ENCODE measurements at places on chromosomes 7 and 10.

DNA sequence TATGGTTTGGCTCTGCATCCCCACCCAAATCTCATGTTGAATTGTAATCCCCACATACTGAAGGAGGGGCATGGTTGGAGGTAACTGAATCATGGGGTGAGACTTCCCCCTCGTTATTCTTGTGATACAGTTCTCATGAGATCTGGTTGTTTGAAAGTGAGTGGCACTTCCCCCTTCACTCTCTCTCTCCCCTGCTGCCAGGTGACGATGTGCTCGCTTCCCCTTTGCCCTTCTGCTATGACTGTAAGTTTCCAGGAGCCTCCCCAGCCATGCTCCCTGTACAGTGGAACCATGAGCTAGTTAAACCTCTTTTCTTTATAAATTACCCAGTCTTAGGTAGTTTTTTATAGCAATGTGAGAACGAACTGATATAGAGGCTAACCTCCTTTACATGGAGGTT lies 16.6 kb downstream of the PLPP4 start:
- DNase-seq = no peak

GRCh38 chr10:127776816-127777215 lies 39.8 kb downstream of the FOXI2 start:
- DNase-seq = no peak

DNA sequence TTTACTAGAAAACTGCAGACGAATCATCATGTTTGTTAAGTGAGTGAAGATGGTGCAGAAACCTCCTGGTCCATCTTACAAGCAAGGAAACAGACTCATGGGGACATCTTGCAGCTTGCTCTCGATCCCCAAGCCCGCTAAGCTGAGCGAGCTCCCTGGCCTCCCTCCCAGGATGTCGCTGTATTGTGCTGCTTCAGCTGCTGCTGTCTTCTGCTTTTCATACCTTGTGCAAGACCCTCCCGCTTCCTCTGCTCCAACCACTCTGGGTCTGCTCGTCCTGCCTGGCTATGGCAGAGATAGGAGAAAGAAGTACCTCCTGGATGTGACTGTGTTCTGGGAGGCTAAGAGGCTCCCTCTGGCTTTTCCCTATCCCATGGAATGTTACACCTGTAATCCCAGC lies 285.2 kb upstream of the FZD8 start:
- no peak for DNase-seq

GRCh38 chr7:110051372-110051771 lies 1039.6 kb upstream of the LRRN3 start:
- DNase-seq = no peak

GRCh38 chr7:117776224-117776623 lies 97.0 kb downstream of the CTTNBP2 start:
- no peak for DNase-seq

GRCh38 chr10:131901181-131901829 lies 497 bp downstream of the PPP2R2D start:
- no peak for DNase-seq

DNA sequence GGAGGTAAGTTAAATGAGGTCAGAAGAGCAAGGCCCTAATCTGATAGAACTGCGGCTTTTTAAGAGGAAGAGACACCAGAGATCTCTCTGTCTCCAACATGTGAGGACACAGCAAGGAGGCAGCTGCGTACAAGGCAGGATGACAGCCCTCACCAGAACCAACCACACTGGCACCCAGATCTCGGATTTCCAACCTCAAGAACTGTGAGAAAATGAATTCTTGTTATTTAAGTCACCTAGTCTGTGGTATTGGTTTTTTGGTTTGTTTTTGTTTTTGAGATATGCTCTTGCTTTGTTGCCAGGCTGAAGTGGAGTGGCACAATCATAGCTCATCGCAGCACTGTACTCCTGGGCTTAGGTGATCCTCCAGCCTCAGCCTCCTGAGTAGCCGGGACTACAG lies 127.2 kb downstream of the DLG5 start:
- no peak for DNase-seq

DNA sequence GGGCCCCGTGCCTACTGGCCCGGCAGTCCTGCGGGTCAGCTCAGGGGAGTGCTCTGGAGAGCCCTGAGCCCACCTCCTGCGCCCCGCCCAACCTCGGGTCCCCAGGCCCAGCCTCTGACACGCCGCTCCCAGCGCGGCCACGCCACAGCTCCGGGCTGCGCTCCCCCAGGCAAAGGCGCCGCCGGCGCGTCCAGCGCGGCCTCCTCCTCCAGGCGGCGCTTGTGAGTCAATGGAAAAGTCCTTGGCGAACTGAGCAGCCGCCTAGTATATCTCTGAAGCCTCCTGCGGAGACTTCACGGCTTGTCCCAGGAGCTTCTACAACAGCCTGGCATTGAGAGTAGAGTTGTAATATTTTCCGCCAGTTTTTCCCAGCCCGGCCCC lies 29.5 kb upstream of the BMS1 start:
- peak; percentile 68 for DNase-seq

DNA sequence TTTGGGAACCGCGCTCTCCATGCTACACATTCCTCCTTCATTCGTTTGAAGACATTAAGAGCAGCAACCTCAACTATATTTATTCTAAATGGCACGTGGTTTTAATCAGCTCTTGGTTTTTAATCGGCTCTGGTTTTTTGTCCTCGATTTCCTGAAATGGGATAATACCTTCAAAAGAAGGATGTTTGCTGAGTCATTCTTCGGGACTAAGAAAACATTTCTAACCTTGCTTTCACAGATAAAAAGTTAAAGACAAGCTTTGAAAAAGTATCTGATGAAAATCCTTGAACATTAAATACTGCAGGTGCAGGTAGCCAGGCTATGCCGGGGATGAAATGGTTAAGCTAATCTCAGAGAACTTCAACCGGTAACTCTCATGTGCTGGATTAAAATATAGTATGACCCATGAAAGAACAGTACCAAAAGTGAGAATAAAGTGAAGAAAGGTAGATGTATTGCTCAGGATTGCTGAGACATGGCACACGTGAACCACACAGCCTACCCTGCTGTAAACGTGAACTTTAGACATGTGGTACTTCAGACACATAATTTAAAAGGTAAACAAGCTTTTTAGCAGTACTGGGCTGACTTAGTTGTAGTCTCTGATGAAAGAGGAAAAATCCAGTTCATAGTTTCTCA lies 89.1 kb downstream of the PTPRN2 start:
- DNase-seq = no peak

DNA sequence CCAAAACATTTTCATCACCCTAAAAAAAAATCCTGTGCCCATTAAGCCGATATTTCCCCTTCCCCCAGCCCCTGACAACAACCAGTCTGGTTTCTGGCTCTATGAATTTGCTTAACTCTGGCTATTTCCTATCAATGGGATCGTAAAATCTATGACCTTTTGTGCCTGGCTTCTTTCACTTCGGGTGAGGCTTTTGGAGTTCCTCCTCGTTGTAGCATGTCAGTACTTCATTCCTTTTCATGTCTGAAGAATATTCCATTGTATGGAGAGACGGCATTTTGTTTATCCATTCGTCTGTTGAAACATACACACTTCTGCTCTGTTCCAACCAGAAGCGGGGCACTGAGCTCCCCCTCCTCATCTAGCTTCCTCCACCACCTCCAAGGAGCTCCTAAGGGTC lies 29.5 kb downstream of the TACC2 start:
- DNase-seq = no peak

- peak; percentile 38 for DNase-seq
Measured at GRCh38 chr7:1225441-1226185, 7.1 kb upstream of the UNCX start.

GRCh38 chr7:47979832-47980181 lies 392 bp upstream of the HUS1 start:
- no peak for DNase-seq

DNA sequence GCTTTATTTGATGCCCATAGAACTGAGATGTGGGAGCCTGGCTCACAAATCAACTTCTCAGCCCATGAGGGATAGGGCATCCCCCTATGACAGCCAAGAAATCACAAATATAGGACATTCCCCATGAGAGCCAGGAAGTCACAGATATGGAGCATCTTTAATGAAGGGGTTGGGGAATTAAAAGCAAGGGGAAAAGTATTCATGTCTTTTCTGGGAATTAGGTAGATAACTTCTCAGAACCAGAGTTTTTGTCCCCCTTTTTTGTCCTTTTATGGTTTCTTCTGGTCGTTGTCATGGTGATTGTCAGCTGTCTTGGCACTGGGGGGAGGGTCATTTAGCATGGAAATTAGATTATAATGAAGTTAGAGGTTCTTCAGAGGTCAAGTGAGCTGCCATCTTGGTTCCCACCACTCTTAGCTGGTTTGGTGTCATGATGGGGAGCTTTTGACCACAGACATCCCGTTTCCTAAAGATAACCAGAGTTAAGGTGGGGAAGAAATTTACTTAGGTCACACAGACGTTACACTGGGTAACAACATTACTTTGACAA lies 56.9 kb downstream of the NOD1 start:
- no peak for DNase-seq

- no peak for DNase-seq
Measured at GRCh38 chr7:82740246-82740848, 296.8 kb upstream of the CACNA2D1 start.

DNA sequence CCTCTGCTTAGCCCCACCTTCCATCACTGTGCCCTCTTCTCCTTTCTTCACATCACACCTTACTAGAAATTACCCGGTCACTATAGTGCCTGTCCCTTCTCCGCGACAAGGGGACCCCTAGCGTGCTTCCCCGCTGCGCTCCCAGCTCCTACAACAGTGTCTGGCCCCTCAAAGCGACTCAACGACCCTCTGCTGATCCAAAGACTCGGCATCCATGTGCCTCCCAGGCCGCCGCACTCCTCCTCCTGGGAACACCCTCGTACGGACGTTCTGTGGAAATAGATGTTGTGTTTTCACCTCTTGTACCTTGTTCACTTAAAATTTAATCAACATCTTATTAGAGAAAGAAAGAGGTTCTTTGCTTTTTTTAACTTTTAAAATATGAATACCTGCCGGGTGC lies 463.5 kb downstream of the DNAJB6 start:
- DNase-seq = no peak

DNA sequence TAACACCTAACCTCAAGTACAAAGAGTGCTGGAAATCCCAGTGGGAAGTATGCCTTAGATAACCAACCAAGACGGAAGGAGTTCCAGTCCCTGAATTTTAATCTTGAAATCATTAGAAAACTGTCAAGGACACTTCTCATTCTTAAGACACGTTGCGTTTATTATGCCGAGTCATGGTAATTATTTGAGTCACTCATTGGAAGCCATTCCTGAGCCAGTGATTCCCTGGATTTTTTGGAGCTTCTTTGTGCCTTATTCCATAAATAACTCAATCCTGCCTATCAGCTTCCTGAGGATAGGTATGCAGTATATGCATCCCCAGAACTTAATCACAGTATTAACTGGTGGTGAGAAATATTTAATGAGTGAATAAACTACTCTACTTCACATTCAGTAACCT lies 77.4 kb downstream of the PPP1R17 start:
- no peak for DNase-seq

DNA sequence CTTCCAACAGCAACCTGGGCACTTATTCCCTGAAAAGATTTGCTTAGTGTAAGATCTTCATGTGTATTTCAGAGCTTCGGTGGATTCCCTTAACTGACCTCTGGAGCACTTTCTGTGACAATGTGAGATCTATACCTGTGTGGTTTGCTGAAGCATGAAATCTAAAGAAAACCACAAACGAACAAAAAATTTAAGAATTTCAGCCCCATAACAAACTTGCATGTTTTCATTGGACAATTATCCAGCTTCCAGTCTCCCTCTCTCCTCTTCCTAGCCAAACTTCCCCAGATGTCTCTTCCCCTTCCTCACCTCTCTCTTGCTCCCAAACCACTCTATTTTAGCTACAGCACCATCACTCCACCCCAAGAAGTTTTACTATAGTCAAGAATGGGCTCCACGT lies 279.9 kb upstream of the SORCS1 start:
- DNase-seq = no peak

DNA sequence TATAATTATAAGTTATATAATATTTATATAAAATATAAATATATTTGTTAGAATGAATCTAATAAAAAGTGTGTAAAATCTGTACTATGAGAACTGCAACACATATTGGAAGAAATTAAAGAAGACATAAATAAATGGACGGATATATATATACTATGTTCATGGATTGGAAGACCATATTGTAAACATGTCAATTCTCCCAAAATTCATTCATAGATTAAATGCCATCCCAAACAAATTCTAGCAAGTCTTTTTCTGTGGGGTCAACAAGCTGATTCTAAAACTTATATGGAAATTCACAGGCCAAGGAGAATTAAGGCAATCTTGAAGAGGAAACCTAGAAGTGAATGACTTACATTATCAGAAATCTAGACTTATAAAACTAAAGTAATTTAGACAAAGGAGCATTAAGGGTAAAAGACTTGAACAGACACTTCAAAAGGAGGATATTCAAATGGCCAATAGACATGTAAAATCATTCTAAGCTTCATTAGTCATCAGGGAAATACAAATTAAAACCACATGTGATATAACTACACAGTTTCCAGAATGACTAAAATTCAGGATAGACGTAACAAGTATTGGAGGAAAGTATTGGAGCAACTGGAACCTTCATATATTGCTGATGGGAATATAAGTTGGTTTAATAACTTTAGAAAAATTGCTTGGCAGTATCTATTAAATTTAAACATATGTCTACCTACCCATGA lies 225.9 kb downstream of the EMX2 start:
- no peak for DNase-seq

GRCh38 chr10:42866115-42866995 lies 83.8 kb downstream of the BMS1 start:
- DNase-seq = peak; percentile 34

DNA sequence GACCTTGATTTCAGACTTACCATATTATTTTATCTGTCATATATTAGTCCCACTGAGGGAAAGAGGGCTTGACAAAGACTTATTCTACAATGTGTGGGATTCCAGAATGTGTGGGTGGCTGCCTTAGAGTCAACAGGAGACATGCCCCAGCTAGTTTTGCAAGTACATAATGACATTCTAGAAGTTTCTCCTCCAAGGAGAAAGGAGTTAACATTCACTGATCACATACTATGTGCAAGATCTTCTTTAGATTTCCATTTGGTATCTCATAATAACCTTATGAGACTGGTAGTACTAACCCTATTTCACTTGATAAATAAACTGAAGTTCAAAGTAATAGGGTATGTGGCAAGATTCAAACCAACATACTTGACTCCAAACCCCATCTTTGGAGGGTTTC lies 25.2 kb downstream of the IRF5 start:
- no peak for DNase-seq
